ENCODE measurements at places on chromosomes 5 and 9.
A peak's percentile ranks its signal among the peaks of the same experiment; 100 is the strongest.

DNA sequence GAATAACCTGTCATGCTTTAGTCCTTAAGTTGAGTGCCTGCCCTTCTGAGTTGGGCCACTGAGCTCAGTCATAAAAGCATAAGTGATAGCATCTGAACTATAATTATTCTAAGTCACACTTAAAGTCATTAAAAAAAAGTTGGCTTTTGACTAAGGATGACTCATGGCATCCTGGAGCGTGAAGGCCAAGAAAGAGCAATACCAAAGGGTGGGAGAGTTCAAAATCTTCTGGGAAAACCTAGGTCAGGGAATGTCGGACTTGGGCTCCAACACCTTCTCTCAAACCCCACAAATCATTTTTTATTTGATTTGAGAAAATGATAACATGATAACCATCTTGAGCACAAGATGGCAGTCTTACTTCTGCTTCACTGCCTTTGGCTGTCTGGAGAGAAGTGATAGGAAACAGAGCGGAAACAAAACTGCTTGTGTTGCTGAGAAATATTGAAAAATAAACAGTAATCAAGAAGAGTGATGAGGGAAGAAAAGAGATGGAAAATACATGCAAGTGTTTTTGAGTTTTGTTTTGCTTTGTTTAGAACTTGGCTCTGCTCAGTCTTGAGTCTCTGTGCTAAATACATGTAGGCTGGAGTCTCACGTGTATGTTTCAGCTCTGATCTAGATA, 16.9 kb upstream of the NTRK2 start:
- DNase-seq = no peak

DNA sequence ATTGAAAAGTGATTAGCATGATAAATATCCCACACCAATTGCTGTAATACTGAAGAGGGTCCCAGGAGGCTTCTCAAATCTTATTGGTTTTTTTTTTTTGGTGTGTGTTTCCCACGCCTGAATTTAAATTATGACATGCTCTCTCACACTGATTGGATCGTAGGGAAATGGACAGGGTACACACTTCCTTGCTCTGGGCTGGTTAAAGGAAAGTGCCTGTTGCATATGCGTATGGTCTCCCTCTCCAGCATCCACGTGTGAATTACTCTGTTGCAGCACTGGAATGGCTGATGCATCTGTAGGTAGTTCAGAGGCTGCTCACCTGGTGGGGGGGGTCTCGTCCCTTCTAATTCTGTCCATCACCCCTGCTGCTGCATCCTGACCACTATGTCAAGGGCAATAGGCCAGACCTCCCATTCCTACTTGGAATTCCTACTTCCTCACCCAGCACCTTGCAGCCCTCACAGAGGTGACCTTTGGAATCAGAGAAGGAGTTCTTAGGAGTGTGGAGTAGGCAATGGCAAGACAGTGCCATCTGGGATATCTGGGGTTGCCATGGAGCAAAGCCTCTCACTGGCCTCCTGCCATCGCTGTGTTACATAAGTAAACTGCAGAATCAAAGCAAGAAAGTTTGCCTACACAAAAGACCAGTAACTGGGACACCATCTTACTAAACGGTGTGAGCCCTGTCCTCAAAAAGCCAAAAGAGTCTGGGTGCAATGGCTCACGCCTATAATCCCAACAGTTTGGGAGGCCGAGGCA, 71.4 kb upstream of the FBXW11 start:
- DNase-seq = no peak

DNA sequence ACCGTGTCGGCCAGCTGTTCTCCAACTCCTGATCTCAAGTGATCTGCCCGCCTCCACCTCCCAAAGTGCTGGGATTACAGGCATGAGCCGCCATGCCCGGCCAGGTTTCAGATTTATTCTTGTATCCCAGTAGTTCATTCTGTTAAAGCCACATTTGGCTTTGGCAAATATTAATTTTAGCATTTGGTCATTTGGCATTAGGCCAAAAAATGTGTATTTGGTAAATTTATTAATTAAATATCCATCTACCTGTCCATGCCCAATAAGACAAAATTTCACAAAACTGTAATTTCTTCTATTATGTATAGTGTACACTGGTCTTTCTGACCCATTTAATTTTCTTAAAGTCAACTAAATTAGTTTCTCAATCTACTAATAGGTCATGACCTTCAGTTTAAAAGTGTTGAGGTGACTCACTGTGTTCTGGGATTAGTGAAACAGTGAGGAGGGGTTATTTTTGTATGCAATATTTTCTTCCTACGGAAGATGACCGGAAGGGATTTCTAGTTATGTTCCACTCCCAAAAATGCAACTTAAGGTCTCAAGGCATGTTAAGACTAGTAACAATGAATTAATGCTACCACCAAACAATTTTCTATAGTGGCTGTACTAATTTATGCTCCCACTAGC, 21.0 kb downstream of the OSTF1 start:
- no peak for DNase-seq

DNA sequence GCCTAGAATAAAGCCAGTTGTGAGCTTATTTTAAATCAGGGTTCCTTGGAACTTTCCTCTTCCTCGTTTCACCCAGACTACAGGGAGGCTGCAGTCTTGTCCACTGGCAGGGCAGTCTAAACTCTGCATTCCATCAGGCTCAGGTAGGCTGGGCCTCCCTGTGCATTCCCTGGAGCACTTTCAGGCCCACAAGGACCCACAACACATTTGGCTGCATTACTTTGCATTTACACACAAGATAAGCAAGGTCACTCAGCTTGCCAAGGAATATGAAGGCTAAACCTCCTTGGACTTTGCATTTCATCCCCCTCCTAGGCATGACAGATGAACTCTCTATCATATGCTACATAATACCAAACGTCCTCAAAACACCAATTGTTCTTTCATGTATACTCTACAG, 104.2 kb downstream of the MARCHF3 start:
- no peak for DNase-seq

- DNase-seq = peak; percentile 45
Observed at GRCh38 chr9:34985311-34985899, 4.1 kb upstream of the DNAJB5 start.

DNA sequence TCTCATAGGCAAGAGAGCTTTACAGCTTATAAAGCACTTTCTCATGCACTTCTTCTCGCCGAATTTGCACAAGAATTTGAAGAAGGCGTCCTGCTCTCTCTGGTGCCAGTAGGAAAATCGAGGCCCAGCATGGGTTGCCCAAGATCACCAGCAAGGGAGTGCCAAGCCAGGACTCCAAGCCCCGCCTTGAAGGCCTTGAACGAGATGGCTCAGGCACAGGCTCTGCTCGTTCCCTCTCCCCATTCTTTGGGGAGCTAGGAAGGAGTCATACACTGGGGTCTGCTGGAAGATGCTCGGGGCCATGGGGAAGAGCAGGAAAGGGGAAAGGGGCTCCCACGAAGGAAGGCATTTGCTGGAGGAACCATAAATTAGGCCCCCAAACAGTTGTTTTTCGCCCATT, 46.7 kb downstream of the PAX5 start:
- no peak for DNase-seq

DNA sequence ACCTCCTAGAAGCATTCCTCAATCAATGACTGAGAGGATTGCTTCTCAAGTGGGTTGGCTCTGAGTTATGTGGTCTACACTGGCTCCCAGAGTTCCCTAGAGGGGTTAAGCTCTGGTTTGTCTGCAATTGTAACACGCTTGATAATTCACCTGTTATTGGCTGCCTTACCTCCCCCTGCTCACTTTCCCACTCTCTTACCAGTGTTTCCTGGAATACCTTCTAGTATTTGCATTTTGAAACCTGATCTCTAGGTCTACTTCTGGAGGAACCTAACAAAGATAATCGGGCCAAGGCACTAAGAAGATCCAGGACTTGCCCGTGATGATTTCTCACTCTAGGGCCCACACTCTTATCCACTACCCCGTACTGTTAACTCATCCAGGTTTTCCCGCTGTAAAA, 110.1 kb upstream of the MAP3K1 start:
- no peak for DNase-seq

Data from hippocampal formation (tissue), 2 donors.